Activated CD4-positive, alpha-beta T cell treated with anti-CD3 and anti-CD28 coated beads, Interleukin-2, amount 50 U/mL, for 4 hours (primary cell): ENCODE measurements at places on chromosomes 7 and 10.

DNA sequence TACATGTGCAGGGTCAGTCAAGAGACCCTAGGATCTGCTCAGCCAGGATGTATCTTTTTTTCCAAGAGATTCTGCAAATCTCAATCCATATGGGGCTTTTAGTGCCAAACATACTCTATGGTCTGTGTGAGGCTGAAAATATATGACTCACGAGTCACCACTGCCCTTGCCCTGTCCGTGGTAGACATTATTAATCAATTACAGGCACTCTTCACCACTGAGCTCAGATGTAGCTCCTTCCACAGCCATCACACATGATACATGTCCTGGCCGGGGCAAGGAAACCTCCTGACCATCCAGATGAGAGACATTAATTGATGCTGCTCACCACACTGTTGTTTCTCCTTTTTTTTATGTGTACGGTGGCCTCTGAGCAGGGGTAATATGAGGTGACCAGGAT lies 90.2 kb upstream of the RET start:
- no peak for DNase-seq

DNA sequence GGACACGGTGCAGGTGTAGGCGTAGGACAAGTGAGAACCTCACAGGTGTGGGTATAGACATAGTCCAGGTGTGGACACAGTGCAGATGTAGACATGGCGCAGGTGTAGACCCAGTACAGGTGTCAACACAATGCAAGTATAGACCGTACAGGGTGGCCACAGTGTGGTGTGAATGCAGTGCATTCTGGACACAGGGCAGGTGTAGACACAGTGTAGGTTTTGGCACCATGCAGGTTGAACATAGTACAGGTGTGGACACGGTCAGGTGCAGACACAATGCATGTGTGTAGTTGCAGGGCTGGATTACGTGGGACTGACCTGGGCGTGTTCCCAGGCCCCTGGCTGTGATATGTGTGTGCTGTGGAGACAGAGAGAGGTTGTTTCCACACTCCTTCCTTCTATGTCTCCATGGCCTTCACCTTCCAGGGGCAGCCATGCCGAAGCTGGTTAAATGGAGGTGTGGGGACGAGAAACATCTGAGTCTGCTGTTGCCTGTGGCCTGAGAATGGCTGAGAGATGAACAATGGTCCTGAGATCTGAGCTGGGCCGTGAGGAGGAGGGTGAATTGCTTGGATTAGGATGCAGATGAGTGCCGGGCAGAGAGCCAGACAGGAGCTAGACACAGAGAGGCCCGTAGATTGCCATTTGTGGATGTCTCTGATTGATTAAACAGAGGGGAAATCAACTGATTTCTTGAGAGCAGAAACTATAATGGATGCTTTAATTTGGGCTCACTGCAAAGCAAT lies 343.9 kb upstream of the SHH start:
- DNase-seq: no peak

DNA sequence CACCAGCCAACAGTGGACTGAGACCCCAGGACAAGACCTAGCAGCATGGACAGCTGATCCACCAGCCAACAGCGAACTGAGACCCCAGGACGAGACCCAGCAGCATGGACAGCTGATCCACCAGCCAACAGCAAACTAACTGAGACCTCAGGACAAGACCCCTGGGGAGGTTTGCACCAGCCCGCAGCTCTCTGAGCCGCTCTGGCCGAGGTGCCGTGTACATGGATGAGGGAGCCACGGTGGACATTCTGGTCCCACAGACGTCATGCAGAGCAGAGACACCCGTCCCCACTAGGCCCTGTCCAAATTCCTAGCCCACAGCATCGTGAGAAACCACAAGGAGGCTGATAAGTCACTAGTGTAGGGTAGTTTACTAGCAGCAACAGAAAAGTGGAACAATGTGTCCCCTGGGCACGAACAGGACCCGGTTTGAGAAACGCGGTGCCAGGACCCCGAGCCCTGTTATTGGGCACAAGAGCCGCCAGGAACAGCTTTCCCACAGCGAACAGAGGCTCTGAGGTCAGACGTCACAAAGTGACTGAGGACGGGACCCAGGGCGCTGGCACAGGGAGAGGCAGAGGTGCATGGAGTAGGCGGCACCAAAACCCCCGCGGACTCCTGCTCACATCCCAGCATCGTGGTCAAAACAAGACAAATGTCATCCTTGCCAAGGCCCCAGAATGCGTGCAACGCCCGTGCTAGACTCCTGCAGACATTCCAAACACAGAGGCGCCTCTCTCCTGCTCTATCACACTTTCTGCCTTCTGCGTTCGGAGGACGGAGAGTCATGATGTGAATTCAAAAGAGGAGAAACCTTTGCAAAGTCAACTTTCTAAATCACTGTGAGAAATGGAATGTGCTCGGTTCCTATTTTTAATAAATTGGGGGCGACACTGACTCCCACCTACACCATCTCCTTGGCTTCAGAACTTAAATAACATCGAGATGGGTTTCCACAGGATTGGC lies 8.1 kb downstream of the STK32C start:
- DNase-seq: no peak

DNA sequence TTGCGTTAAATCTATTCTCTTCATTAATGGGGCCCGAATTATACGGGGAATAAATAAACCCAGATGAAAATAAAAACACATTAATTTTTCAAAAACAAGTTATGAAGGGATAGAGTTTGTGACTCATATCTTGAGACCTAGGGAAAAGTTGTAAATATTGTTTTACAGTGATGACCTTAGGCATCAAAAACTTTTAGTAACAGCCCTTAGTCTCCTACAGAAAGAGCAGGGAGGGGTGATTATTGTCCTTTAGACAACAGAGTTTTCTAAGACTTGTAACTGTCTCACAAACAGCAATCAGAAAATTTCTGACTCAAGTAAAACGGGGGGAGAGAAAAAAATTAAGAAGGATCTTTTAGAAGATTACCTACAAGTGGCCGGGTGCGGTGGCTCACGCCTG lies 102.7 kb downstream of the COL28A1 start:
- DNase-seq: no peak

DNA sequence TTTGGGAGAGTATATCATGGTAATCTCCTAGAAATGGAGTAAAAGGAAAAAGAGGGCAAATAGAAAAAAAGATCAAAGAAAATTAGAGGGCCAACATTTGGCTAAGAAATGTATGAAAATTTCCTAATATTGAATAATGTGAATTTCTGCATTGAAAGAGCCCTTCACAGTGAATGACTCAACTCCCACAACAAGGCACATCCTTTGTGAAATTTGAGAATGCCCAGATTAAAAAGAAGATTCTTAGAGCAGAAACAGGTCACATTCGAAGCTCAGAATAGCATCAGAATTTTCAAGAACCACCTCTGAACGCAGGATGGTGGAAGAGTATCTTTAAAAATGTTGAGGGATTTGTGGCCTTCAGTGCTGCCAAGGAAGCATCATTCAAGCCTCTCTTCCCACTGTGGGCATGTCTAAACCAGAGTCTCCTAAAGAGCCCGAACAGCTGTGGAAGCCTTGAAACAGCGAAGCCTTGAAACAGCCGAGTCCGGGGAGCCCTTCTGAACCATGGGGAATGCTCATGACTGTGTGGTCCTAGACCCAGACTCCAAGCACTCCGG lies 43.6 kb downstream of the GUSB start:
- no peak for DNase-seq

DNA sequence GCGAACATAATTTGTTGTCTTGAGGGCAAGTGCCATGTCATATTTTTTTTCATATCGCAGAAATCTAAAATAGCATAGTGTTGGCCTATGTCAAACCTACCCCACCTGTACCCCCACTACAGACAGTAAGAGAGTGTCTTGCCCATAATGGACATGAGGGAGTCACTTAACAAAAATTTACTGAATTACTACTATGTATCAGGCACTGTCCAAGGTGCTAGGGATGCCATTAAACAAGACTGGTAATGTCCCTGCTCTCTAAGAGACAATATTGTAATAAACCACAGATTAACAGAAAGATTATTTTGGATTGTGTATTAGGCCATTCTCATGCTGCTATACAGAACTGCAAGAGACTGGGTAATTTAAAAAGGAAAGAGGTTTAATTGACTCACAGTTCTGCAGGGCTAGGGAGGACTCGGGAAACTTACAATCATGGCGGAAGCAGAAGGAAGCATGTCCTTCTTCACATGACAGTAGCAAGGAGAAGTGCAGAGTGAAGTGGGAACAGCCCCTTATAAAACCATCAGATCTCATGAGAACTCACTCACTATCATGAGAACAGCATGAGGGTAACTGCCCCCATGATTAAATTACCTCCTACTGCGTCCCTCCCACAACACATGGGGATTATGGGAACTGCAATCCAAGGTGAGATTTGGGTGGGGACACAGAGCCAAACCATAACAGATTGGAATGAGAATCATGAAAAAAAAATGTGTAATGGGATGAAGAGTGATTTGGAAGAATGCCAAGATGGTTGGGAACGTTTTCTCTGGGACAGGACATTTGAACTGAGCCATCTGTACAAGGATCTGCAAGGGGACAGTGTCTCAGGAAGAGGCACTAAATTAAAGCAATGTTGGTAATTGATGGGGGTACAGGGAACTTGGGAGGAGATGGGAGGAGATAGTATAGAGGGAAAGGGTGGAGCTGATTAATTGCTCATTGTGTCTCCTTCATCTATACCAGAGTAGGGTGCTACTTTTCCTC lies 108.5 kb downstream of the FAM107B start:
- DNase-seq: no peak

- DNase-seq: no peak
Measured at GRCh38 chr10:79005126-79005810, 63.5 kb upstream of the ZMIZ1 start.

GRCh38 chr10:125472010-125472607 lies 210.9 kb downstream of the TEX36 start:
- no peak for DNase-seq

- no peak for DNase-seq
Measured at GRCh38 chr10:61052469-61053205, 108.7 kb upstream of the RHOBTB1 start.

DNA sequence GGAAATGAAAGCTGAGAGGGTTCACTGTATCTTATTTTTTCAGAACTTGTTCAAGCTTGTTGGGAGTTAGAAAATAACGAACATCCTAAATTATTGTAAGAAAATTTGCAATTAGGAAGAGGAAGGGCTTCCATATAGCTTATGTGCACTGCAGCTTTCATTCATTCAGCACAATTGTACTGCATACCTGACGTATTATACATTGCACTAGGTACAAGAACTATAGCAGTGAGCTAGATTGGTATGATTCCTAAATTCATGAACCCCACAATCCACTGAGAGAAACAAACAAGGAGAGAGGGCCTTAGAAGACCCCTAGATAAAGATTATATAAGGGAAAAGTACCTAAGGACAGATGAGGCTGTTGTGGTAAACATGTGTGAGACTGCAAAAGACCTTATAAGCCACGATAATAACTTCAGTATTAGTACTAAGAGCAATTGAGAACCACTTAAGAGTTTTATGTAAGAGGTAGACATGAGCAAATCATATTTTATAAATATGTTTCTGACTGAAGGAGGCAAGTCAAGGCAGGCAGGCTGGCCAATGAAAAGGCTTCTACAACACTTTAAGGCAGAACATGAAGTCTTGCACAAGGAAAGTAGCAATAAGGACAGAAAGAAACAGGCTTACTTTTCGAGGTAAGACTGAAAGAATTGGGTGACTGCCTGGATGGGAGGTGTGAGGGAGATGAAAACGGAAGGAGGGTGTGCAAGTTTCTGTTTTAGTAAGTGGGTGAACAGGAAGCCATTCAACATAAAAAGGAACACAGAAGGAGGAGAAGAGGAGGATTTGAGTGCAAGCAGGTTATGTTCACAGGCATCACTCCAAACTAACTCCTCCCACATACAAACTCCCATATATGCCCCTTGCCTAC lies 77.9 kb upstream of the LRRN3 start:
- DNase-seq: peak; percentile 23

- no peak for DNase-seq
Measured at GRCh38 chr10:123766761-123767160, 100.6 kb downstream of the GPR26 start.

- DNase-seq: no peak
Measured at GRCh38 chr7:127189886-127190285, 62.9 kb downstream of the GRM8 start.

DNA sequence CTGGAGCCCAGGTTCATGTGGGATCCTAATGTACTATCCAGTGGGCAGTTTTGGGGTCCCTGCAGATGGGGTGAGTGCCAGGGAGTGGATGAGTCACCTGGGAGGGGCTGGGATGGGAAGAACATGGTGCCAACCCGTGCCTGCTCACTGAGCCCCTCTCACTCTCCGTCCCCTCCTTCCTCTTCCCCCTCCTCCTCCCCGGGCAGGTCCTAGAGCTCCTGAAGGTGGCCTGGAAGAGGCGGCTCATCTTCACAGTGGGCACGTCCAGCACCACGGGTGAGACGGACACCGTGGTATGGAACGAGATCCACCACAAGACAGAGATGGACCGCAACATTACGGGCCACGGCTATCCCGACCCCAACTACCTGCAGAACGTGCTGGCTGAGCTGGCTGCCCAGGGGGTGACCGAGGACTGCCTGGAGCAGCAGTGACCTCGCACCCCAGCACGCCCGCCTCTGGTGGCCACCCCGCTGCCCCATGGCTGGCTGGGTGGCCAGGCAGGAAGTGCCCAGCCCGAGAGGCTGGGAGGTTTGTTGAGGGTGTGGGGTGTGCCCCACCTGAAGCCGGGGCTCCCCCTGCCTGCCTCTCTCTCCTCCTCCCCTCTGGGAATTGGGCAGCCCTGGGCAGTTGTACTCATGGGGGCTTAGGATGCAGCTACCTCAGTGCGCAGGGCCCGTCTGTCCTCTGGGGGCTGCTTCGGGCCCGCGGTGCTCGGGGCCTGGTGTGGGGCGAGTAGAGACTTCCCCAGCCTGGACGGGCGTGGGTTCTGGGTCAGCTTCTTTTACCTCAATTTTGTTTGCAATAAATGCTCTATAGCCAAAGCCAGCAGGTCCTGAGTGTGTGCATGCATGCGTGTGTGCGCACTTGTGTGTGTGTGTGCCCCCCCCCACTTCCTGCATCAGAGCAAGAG lies 4.9 kb upstream of the UPK3B start:
- no peak for DNase-seq

DNA sequence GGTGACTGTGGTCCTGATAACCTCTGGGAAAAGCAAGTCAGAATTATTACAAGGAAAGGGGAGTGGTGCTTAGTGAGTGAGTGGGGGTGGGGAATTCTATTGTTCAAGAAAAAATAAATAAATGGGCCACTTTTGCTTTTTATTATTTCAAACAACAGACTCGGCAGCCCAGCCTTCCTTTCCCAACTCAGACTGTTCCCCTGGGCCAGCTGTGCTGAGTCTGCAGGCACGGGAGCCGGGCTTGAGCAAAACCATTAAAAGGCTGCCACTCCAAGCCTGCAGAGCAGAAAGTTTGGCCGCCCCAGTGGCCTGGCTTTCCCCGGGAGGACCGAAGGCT lies 90.0 kb downstream of the PLXNA4 start:
- no peak for DNase-seq
